CD4-positive, alpha-beta T cell (primary cell): ENCODE measurements at places on chromosomes 11 and 22.

DNA sequence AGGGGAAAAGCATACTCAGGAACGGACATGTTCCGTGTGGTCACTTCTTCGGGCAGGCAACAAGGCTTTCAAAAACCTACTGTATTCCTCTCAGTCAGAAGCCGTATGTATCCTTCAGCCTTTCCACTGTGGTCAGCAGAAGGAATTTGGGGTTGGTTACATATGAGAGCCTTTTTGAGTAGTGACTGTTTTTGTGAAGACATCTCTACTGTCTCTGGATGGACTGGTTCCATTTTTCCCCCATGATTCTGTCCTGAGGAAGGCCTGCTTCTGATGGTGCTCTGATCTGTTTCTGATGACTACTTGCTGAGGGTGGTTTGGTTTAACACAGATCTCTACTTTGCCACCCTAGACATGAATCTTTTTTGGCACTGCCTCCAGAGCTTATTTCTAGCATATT is 63.7 kb upstream of the HORMAD2 start:
- H3K27ac ChIP-seq = no peak overlapping the region
- no peaks in the 10 kb centered on the region for H3K4me1 ChIP-seq
- peaks cover 95% of the 10 kb centered on the region for H3K36me3 ChIP-seq
- H3K4me3 ChIP-seq = no peak overlapping the region

DNA sequence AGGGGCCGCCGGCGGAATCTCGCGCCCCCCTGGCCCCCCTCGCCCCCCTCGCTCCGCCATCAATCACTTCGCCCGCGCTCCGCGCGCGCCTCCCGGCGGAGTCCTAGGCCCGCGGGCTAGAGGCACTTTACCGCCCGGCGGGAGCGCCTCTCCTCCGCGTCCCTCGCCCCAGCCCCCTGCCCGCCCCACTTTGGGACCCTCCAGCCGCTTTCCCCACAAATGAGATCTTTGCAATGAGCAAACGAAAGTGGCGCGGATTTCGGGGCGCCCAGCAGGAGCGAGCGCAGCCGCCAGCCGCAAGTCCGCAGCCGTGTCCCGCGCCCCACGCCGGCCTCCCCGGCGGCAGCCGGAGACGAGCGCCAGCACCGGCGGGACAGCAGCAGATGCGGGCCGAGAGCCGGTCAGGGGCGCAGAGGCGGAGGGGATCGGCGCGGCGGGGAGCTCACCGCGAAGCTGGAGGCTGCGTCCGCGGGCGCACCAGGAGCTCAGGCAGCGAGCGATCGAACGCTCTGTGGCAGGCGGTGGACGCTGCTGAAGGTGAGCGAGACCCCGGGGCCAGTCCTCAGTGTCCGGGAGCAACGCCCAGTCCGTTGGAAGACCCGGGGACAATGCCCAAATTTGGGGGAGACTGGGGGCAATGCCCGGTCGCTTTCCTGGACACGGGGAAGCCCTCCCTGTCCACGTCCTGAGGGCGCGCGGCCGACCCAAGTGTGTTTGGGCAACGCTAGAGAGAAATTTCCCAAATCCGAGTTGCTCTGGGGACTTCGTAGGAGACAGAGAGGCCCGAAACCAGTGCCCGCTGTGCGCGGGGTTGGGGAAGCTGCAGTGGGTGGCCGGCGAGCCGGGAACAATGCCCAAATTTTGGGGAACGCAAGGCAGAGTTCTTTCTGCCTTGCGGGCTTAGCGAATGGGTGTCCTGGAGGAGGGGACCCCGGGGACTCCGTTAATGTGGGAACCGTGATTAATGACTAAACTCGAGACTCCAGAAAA is 1.5 kb upstream of the IGF2 start:
- peaks cover 22% of the 10 kb centered on the region for H3K4me1 ChIP-seq
- H3K27me3 ChIP-seq = peaks cover 82% of the 10 kb centered on the region
- no peak overlapping the region for H3K27ac ChIP-seq
- no peak for DNase-seq
- H3K36me3 ChIP-seq = no peaks in the 10 kb centered on the region
- H3K4me3 ChIP-seq = no peak overlapping the region

- peaks cover 2% of the 10 kb centered on the region for H3K27me3 ChIP-seq
- DNase-seq = no peak
- H3K4me1 ChIP-seq = no peaks in the 10 kb centered on the region
- H3K4me3 ChIP-seq = no peak overlapping the region
- no peaks in the 10 kb centered on the region for H3K36me3 ChIP-seq
These were observed 78.4 kb downstream of the NAV2 start for GRCh38 chr11:19790831-19791552.

DNA sequence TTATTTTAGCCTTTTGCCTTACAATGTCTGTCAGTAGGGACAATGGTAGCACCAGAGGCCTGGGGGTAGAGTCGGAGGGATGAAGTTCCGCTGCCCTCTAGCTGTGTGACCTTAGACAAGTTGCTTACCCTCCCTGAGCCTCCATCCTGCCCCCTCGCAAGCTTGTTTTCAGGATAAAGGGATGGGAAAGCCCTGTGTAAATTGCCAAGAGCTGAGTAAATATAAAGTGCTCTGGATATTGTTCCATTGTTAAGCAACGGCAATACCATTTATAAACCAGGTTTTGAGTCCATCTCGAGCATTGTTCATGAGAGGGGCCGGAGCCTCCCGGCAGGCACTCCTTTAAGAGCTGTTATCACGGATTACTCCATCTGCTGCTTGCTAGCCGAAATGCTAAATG is 72.9 kb downstream of the ZBTB16 start:
- H3K4me1 ChIP-seq = peaks cover 20% of the 10 kb centered on the region
- no peak for DNase-seq
- H3K36me3 ChIP-seq = no peaks in the 10 kb centered on the region
- no peak overlapping the region for H3K4me3 ChIP-seq
- H3K27me3 ChIP-seq = no peaks in the 10 kb centered on the region

- no peaks in the 10 kb centered on the region for H3K36me3 ChIP-seq
- no peaks in the 10 kb centered on the region for H3K4me1 ChIP-seq
- no peaks in the 10 kb centered on the region for H3K27me3 ChIP-seq
- no peak overlapping the region for H3K4me3 ChIP-seq
- no peak for DNase-seq
- no peak overlapping the region for H3K27ac ChIP-seq
These were observed 102.9 kb downstream of the CTTN start for GRCh38 chr11:70501051-70501901.

- H3K4me1 ChIP-seq = no peaks in the 10 kb centered on the region
- DNase-seq = no peak
- H3K27ac ChIP-seq = no peak overlapping the region
- peaks cover 6% of the 10 kb centered on the region for H3K27me3 ChIP-seq
- H3K36me3 ChIP-seq = no peaks in the 10 kb centered on the region
These were observed 67.3 kb upstream of the CSNK2A3 start for GRCh38 chr11:11420191-11420898.

- no peaks in the 10 kb centered on the region for H3K4me1 ChIP-seq
- H3K27me3 ChIP-seq = no peaks in the 10 kb centered on the region
- H3K36me3 ChIP-seq = no peaks in the 10 kb centered on the region
- H3K4me3 ChIP-seq = no peak overlapping the region
- no peak overlapping the region for H3K27ac ChIP-seq
- DNase-seq = no peak
These were observed 116.0 kb upstream of the SYT13 start for GRCh38 chr11:45402049-45402630.

DNA sequence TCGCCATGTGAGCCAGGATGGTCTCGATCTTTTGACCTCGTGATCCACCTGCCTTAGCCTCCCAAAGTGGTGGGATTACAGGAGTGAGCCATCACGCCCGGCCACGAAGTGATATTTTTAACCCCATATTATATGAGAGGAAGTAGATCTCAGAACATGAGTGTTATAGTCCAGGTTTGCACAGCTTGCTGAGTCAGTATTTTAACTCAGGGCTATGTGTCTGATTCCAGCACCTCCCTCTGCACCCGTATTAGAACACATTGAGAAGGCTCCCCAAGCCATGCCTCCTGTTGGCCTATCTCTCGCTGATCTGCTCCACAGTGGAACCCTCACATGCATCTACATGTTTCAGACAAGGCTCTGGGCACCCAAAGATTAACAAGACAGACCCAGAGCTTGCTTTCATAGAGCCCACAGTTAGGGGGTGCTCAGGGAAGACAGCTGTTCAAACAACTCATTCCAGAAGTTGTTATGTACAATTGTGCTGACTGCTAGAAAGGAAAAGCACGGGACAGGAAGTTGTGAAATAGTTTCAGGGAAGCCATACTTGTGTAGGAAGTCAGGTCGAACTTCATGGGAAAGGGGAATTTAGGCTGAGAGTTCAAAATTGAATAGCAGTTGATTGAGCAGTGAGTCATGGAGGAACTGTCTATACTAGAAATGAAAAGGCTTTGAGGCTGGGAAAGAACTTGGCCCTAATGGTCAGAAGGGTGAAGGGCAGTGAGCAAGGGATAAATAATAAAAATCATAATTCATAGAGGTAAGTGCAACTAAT is 49.3 kb upstream of the CLPB start:
- H3K36me3 ChIP-seq = no peaks in the 10 kb centered on the region
- no peak overlapping the region for H3K4me3 ChIP-seq
- no peak for DNase-seq
- H3K27me3 ChIP-seq = no peaks in the 10 kb centered on the region
- peaks cover 14% of the 10 kb centered on the region for H3K4me1 ChIP-seq
- no peak overlapping the region for H3K27ac ChIP-seq

DNA sequence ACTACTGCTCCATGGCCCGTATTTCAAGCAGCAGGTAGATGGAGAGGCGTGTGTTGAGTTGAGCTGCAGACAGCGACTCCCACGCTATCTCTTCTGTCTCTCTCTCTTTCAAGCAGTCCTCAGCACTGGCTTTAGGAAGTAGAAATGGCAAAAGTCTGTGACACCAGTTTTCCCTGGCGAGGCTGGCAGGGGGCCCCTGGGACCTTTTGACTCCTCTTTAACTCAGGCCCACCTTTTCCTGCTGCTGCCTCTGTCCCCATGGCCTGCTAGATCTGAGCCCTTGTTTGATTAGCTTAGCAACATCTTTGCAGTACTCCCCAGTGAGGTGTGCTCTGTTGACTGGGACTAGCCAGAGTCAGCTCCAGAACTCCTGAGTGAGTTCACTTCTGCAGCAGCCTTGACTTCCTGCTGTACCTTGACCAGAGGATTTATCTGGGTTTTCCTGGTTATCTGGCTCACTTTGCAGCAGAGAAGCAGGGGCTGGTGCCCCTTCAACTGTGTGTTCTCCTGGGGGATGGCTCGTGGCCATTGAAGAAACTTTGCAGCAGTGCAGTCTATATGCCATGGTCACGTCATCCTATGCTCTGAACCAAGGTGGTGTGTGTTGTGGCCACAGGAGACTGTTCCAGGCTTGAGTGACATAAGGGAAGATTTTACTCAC is 183.9 kb downstream of the DBX1 start:
- H3K27me3 ChIP-seq = no peaks in the 10 kb centered on the region
- no peaks in the 10 kb centered on the region for H3K36me3 ChIP-seq
- H3K4me3 ChIP-seq = no peak overlapping the region
- H3K27ac ChIP-seq = no peak overlapping the region
